ENCODE measurements at places on chromosomes 16 and 17.

- no peak for DNase-seq
Measured at GRCh38 chr17:38417210-38417951, 10.9 kb upstream of the ARHGAP23 start.

DNA sequence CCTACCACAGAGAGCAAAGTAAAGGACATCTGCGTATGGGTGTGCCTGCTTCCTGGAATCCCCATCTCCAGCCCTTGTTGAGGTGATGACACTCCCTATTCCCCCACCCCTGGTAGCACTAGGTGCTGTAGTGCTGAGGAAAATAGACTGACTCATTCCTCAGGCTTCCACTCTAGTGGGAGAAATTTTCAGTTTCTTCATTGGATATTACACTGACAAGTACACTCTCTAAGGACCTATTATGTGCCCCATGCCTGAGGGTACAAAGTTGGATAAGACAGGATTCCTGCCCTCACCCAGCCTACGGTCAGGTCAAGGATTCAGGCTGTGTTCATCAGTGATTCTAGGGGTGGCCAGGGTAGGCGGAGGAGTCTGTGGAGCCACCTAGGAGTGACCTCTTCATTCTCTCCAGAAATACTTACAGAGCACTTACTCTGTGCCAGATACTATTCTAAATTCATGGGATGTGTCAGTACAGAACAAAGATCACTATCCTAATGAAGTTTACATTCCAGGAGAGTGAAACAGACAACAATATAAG is 4.5 kb upstream of the ZC3H7A start:
- DNase-seq, result peak; percentile 68

GRCh38 chr16:14101415-14101814 is 30.3 kb downstream of the MRTFB start:
- DNase-seq, result no peak

GRCh38 chr16:56469748-56470147 is 18.4 kb downstream of the OGFOD1 start:
- DNase-seq, result no peak

DNA sequence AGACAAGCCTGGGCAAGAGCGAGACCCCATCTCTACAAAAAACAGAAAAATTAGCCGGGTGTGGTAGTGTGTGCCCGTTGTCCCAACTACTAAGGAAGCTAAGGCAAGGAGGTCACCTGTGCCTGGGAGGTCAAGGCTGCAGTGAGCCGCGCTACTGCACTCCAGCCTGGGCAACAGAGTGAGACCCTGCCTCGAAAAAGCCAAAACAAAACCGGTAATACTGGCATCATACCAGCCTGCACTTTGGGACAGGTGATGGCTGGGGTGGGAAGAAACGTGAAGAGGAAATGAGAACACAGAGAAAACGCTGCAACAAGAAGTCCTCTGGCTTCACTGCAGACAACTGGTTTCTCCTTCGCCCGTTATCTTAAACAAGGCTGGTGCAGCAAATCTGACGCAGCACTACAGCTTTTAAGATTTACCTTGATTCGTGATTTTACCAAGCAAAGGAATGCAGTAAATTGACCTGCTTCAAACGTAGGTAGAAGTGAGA is 725 bp upstream of the CASC3 start:
- DNase-seq, result peak; percentile 11

- no peak for DNase-seq
Measured at GRCh38 chr16:4787627-4788482, at the start of gene SEPTIN12. TSS of gene SEPTIN12 (minus strand) at chr16:4788345. CDS start at chr16:4787645, 700 bp downstream.

- DNase-seq, result no peak
Measured at GRCh38 chr17:69572747-69573146, 158.2 kb downstream of the MAP2K6 start.

GRCh38 chr17:17354560-17355349 is 51.6 kb downstream of the NT5M start:
- peak; percentile 84 for DNase-seq
